Activated gamma-delta T cell treated with anti-CD3 and anti-CD28 coated beads, Interleukin-2, amount 50 U/mL, for 16 hours (primary cell): ENCODE measurements at places on chromosomes 3 and 15.

GRCh38 chr3:166195808-166196207 lies 358.6 kb upstream of the BCHE start:
- no peak for DNase-seq

GRCh38 chr15:88394553-88395145 lies 72.5 kb downstream of the MRPL46 start:
- no peak for DNase-seq

GRCh38 chr3:71547249-71548198 lies 36.0 kb downstream of the FOXP1 start:
- no peak for DNase-seq

GRCh38 chr15:38708672-38709180 lies 144.1 kb upstream of the RASGRP1 start:
- no peak for DNase-seq

DNA sequence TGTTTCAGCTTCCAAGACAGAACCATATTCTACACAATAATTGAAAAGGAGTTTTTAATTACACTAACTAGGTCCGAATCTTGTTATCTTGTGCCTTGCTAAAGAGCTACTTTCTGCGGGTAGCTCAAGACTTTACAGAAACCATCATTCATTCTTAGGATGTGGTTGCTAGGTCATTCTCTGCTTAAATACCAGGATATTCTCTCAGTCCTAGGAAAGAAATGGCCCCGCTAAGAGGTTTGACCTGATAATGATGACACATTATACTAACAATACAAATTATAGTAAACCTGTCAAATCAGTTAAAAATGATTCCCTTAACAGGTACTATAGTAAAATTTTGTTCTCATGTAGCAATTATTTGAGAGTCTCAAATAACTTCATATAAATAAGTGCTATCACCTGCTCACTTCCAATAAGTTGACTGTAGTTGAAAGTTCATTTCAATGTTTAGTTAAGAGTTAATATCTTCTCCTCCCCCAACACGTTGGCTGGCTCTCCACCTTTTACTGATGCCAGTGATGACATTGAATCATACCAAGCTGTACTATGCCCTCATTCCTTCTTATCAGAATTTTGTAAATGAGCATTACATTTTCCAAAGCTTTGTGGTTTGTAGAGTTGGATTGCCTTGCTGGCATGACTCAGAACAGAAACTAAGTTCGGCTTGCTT lies 3.6 kb upstream of the C3orf85 start:
- DNase-seq, result no peak

- DNase-seq, result no peak
These were observed 84.3 kb downstream of the EEFSEC start for GRCh38 chr3:128237348-128238183.

- no peak for DNase-seq
These were observed 27.1 kb upstream of the MGLL start for GRCh38 chr3:127849368-127849767.

DNA sequence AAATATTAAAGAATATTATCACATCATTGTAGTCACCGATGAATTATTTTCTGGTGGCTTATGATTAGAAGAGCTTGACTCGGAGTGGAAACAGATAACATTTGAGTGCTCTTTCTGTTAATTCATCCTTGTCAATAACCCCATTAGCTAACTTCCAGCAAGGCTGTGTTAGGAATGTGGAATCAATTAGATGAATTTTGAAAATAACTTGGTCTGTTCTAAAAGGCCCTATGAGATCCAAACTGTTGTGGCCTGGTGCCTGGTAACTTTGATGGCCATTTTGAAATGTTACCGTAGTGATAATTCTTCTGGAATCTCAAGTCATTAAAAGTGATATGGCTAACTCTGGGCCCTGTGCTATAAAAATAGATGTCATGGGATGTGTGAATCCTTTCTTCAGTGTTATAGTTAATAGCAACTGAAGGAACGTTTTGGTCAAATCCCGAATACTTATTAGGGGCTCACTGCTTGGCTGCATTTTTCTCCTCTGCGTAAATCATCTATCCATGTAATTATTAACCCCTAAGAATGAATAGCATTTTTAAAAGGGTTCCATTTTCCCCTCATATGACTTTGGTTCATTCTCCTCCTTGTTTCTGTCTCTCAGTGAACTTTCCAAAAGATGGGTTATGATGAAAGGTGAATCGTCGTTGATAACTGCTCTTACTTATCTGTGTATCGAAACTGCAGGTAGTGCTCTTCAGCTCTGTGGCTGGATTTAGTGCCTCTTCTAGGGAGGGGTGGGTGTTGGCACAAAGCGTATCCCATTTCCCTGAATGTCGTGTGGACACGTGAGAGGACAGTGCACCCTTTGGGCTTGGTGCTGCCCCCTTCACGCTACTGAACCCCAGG lies 82.7 kb downstream of the IGF1R start:
- DNase-seq, result no peak

GRCh38 chr15:98905963-98906711 lies 101.5 kb downstream of the PGPEP1L start:
- DNase-seq, result no peak

DNA sequence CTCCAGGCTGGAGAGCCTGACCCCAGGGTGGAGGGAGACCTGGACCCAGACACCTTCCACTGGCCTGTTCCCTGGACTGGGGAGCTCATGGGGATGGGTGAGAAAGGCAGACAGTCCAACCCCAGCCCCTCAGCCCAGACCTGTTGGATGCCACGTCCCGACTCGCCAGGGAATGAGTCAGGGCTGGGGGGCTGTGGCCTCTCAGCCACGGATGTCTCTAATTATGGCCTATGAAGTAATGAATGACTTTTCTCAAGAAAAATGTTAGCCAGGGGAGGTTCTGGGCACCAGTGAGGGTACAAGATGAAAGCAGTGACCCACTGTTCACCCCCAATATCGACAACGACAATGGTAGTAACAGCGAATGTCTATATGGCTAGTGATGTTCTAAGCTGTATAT lies 107.0 kb upstream of the RPL32 start:
- DNase-seq, result no peak

DNA sequence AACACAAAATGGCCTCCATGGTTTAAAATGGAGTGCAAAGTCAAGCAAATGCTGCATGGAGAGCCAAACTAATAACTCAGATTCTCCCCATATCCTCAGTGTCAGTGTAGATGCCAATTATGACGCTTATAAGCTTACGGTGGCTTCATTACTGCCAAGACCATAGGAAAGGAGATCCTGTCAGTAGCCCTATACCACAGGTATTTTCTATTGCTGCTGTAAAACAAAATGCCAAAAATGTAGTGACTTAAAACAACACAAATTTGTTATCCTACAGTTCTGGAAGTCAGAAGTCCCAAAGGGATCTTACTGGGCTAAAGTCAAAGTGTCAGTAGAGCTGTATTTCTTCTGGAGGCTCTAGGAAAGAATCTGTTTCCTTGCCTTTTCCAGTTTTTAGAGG lies 149.8 kb upstream of the GBE1 start:
- DNase-seq, result no peak

DNA sequence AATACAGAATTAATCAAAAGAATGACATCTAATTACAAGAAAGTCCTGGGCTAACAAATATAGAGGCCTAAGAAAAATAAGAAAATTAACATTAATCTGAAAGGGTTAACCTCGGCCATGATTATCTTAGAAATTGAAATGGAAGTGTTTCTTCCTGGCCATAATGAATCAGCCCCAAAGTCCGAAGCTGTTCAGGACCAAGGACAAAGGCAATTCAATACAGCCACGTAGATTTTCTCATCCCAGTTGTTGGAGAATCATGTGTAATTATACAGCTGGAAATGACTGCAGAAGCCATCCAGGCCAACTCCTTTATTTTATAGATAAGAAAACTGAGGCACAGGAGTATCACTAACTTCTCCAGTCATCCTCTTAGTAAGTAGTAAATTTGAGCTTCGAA lies 38.0 kb upstream of the GBE1 start:
- DNase-seq, result no peak

GRCh38 chr3:54557538-54558428 lies 370.1 kb downstream of the LRTM1 start:
- no peak for DNase-seq

GRCh38 chr3:42176242-42177034 lies 85.3 kb downstream of the TRAK1 start:
- DNase-seq, result no peak

- DNase-seq, result no peak
These were observed 88.4 kb downstream of the VGLL4 start for GRCh38 chr3:11555211-11555782.

DNA sequence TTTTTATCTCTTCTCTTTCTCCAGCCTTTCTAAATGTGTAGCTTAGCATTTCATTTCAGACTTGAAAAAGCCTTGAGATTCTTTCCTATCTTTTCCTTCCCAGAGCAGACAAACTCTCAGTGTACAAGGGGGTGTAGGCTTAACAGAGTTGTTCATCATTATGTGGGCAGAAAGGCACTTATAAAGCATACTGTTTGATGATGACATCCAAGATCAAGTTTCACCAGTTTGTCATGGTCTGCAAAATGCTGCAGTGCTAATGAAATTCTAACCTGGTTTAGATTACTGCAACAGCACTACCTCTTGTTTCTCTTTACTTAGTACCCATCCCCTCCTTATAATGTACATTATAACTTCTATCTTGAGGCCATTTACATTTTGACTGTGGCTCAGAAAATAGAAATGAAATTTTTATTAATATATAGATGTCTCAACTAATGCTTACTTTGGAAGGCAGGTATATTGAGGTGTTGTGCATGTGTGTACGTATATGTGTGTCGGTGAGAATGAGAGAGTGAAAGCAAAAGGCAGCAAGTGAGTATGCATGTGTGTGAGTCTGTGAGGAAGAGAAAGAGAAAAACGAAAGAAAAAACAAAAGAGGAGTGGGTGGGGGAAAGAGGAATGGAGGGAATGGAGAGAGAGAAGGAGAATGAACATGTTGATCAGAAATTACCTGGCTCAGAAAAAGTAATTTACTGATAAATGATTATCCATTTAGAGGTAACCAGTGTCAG lies 1043.6 kb downstream of the TUSC7 start:
- DNase-seq, result no peak

- DNase-seq, result no peak
These were observed 251.3 kb upstream of the HES1 start for GRCh38 chr3:193884652-193885051.

DNA sequence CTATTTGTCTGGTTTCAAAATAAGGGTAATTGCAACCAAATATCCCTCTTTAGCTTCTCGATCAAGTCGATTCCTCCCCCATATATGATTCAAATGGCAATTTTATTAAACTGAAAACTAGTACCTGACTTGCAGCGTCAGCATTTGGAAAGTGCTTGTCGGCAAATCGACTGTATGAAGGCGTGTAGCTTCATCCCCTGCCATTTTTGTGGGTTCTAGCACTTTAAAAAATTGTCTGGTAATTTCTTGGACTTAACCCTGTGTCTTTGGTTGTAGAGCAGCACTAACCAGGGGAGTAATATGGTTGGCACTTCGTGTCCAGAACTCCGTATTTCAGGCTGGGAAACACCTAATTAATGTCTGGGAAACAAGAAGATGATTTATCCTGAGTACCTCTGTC lies 573 bp downstream of the MME start:
- DNase-seq, result no peak

- no peak for DNase-seq
These were observed 33.7 kb upstream of the GPR171 start for GRCh38 chr3:151236736-151237135.

GRCh38 chr15:41160639-41161315 lies 44.7 kb upstream of the INO80 start:
- no peak for DNase-seq

DNA sequence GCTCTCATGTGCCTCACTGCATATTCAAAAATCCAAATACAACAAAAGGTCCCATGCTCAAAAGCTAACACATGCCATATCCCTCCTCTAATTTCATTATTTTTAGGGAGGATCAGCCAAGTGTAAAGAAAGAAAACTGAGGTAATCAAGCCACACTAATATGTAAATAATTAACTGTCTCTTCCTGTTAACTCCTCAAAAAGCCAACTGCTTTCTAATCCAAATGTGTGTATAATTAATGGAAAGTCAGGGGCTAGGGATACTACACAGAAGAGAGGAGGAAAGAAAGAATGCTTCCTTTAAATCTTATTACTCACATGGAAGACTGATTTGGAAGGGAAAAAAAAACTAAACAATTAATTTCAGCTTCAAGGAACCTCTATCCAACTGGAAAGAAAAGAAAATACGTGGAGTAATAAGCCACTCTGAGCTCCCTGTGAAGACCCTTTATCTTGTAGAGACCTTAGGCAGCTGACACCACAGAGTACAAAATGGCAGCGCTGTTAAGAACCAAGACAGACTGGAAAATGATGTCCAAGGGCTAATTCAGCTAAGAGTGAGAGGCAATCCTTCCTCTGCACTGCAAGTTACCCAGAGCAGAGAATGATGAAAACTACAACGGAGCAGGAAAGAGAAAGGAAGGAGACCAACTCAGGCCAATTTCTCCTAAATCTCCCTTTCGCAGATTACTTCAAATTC lies 56.8 kb downstream of the ZNF148 start:
- DNase-seq, result no peak

DNA sequence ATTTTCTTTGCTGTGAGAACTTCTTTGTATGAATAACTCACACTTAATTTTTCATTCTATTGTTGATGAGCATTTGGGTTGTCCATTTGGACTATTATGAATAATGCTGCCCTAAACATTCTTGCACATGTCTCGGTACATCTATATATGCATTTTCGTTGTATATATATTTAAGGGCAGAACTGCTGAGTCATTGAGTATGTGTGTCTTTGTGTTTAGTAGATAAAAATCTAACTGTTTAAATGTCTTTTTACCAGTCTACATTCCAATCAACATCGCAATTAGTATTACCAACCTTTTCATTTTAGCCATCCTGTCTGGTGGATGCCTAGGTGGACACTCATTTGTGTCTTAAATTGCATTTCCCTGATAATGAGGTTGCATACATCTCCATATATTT lies 144.4 kb downstream of the UACA start:
- no peak for DNase-seq

- no peak for DNase-seq
These were observed 33.4 kb downstream of the UNC13C start for GRCh38 chr15:54011656-54012055.

GRCh38 chr3:141020143-141020830 lies 30.9 kb upstream of the SPSB4 start:
- DNase-seq, result no peak

DNA sequence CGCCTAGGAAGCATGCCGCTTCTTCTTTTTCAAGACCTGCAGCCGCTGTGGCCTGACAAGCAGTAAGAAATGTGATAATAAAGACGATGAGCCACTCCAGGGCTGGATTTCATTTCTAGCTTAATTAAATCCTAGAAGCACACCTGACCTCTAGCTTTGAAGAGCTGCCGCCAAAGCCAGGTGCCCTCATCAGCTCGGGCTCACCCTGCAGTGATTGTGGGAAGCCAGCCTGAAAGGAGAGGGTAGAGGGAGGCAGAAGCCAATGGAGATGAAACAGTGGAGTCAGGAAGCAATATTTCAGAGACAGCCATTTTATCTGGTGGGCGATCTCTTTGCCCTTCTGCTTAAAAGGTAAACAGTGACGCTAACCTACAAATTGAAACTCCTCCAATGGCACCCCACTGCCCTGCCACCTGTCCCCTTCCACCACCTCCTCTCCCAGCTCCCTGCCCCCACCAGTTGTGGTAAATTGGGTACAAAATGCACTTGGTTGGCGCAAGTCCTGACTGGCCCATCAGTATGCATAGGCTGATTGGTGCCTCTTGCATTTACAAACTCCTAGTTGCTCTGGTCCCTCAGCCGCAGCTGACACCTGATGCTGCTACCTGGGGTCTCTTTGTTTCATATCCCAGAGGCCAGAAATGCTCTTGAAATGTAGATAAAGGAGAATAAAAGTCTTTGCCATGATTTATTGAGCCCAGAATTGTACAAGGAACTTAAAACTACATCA lies 385.3 kb downstream of the PDCD6IP start:
- no peak for DNase-seq

GRCh38 chr3:45832699-45833098 lies 9.2 kb downstream of the LZTFL1 start:
- DNase-seq, result no peak
